T1000 (cell line): ENCODE measurements at places on chromosomes 7 and 10.

DNA sequence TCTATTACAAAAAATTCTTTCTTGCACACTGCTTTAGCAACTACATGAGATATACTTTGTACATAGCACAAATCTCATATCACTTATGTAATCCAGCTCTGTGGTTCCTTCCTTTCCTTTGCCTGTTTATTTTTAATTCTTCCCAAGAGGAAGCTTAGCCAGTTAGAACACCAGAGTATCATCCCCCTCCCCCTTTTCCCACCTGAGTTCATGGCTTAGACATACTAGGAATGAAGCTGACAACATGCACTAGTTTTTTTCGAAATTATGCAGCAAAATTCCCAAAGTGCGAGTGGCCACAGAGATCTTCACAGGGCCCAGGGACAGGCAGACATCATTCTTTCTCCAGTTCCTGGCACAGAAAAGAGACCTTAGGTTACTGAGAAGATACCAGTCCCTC, 17.8 kb downstream of the CAV1 start:
- no peak for DNase-seq

- DNase-seq = no peak
Observed at GRCh38 chr7:46285878-46286277, 364.8 kb upstream of the IGFBP3 start.

GRCh38 chr7:109131141-109131540, 561.5 kb downstream of the DNAJB9 start:
- DNase-seq = no peak

GRCh38 chr10:70970830-70971229, 82.5 kb upstream of the PCBD1 start:
- DNase-seq = no peak

GRCh38 chr10:84477398-84478128, 149.2 kb downstream of the CCSER2 start:
- DNase-seq = no peak

GRCh38 chr10:48690791-48691660, 6.4 kb downstream of the WDFY4 start:
- no peak for DNase-seq

DNA sequence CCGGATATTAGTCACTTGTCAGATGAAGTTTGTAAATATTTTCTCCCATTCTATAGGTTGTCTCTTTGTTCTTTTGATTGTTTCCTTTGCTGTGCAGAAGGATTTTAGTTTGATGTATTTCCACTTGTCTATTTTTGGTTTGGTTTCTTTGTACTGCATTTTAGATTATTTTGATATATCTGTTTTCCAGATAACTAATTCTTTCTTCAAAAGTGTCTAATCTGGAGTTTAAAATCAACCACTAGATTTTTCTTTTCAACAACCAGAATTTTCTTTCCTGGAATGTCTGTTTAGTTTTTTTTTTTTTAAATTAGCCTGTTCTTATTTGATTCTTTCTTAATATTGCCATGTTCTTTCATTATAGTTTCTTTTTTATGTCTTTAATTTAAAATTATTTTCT, 116.8 kb upstream of the INHBA start:
- no peak for DNase-seq

DNA sequence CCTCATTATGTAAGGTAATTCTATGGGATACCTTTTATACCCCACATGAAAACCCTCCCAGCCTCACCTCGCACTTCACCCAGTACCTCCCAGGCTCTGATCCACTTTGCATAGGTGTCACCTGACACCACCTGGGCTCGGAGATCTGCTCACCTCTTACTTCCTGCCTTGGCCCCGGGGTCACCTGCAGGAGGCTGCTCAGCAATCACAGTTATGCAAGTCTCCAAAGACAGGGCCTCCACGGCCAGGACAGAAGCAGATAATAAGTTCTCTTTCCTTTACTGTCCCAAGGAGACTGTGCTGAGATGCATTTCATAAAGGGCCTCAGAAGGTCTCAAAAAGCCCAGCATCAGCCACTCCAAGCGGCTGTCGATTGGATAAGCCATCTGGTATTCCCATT, 112.4 kb upstream of the PPP2R2D start:
- DNase-seq = no peak

DNA sequence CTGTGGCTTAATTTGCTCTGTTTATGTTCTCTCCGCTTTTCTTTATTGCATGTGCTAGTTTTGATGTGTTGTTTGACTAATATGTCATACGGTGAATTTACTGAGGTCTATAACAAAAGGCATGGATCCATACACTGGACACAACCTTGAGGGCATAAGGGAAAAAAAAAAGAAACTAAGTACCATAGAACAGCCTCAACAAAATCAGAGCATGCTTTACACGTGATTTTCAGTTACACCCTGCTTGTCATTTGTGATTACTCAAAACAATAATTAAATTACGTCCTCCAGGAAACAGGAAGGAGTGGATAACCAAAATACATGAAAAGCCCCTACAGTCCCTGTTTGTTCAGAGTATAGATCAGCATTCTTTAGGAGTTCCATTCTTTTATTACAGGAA, 150.5 kb downstream of the CRPPA start:
- no peak for DNase-seq

GRCh38 chr7:30912986-30913811, 1.5 kb downstream of the AQP1 start:
- DNase-seq = no peak

GRCh38 chr10:110151971-110152370, 55.4 kb upstream of the MXI1 start:
- no peak for DNase-seq

- no peak for DNase-seq
Observed at GRCh38 chr7:88314061-88314491, 7.4 kb upstream of the STEAP4 start.

GRCh38 chr7:84548366-84549365, 354.1 kb upstream of the SEMA3A start:
- no peak for DNase-seq

GRCh38 chr10:98609265-98609664, 162.5 kb upstream of the HPS1 start:
- no peak for DNase-seq

GRCh38 chr10:133608855-133609254, 17.7 kb downstream of the FRG2B start:
- DNase-seq = no peak

GRCh38 chr7:83696101-83696500, 47.2 kb upstream of the SEMA3E start:
- DNase-seq = no peak

- no peak for DNase-seq
Observed at GRCh38 chr7:128104108-128104742, 73.0 kb upstream of the LRRC4 start.

DNA sequence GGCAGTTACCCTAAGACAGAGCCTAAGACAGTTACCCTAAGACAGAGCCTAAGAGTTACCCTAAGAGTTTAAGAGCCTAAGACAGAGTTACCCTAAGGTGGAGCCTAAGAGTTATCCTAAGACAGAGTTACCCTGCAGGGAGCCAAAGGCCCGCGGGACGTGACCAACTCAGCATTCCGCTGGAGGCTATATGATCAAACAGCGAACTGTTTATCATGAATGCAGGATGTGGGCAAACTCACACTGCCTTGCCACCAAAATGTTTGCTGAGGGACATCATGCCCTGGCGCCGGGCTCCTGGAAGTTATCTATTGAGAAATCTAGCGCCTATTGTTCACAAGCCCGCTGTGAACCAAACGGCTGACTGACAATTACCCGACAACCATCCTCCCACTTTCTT, 49.9 kb downstream of the BLVRA start:
- no peak for DNase-seq

GRCh38 chr10:102419269-102420180, 940 bp upstream of the PSD start:
- DNase-seq = no peak
